ENCODE measurements at places on chromosomes 5 and 9. TPM values are rescaled to one million over a fixed set of nuclear protein-coding genes. Genes with fewer than 3 reads are reported as not detected.

LRRTM2 gene
- total RNA-seq: not detected

DNA sequence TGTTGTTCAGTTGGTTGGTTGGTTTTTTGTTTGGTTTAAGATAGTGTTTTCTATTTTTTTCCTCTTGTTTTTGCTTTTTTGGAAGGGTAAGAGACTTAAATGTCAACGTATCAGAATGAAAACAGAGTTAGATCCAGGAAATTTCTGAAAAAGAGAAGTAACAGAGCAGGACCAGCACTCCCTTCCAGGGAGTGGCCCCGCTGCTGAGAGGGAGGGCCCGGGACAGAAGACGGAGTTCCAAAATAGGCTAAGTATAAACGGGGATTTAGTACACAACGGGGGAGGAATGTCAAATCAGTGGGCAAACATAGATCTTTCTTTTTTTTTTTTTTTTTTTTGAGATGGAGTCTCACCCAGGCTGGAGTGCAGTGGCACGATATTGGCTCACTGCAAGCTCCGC, 92.7 kb upstream of the RUFY1 start:
- DNase-seq: no peak

CKMT2 gene
- not detected for total RNA-seq

IFNA13 gene
- total RNA-seq: not detected

DNA sequence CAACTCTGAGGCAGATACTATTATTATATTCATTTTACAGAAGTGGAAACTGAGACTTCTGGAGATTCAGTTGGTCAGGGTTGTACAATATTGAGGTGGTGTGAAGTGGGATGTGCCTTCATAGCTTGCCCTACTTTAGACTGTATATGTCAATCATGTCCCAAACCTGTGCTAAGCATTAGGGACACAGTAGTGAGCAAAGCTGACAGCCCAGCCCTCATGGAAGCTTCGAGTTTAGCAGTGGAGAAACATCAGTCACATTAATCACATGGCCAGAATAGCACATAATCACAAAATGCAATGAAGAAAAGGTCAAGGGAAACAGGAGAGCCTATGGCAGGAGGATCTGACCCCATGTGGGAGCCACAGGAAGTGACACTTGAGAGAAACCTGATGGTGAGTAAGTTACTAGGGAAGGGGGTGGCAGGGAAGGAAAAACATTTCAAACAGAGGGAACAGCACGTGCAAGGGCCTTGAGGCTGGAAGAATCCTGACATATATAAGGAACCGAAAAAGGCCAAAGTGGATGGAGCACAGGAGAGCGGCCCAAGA, 20.5 kb upstream of the RALGPS1 start:
- DNase-seq: no peak

- no peak for DNase-seq
These were observed 168.9 kb upstream of the CCNH start for GRCh38 chr5:87581661-87582060.

PAEP gene
- total RNA-seq: not detected

DNA sequence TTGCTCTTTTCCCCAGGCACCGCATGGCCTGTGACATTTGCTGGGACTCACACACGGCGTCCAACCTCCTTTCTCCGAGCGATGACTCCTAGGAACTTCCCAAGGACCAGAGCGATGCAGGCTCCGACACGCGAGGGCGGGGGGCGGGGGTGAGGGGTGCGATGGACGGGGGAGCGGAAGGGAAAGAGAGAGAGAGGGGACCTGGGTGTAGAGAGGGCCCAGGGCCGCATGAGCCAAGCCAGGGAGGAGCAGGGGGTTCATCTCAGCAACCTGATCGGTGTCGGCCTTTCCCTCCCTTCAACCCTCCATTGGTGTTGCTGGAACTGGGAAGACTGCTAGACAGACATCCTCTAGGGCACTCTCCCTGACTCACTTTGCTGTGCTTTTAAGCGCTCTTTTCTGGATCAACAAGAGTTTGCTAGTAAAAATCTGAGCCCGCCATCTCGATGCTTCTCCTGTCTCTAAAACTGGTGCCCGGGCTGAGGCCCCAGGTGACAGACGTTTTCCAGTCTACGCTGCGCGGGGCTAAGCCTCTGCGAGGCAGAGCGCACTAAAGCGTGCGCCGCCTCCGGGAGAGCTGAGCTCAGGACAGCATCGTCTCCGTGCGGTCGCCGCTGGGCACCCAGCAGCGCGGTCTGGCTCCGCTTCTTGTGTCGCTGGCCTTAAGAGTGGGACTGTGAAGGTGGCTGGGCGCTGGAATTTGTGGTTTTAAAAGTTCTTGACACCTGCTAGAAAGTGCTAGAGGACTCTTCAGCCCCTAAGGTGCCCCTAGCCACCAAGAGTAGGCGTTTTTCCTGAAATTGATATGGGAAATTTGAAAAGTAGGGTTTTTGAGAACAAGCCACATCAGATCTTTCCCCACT, 1.0 kb upstream of the TSLP start:
- no peak for DNase-seq

GRCh38 chr5:68430279-68430678, 214.7 kb downstream of the PIK3R1 start:
- no peak for DNase-seq

GDA gene
- total RNA-seq: 142 TPM

Measured in PC-9 (cell line).